PC-9 (cell line): ENCODE measurements at places on chromosomes 5 and 9. TPM values are rescaled to one million over a fixed set of nuclear protein-coding genes. Genes with fewer than 3 reads are reported as not detected.
A peak's percentile ranks its signal among the peaks of the same experiment; 100 is the strongest.

DNA sequence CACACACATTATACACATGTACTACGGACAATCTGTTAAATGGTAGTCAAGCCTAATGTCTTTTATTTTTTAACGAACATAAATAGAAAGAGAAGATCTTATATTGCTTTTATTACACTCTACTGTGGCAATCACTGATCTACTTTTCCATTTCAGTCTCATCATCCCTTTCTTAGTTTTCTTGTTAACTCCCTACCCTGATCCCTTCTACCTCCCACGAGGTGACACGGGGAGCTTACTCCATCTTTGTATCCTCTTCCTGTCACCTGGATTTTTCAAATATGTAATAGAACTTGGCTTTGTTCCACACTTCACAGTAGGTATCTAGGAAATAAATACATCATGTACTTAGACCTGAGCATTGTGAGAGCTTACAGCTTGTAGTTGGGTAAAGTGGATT lies 211.0 kb downstream of the PIK3R1 start:
- no peak for DNase-seq

DNA sequence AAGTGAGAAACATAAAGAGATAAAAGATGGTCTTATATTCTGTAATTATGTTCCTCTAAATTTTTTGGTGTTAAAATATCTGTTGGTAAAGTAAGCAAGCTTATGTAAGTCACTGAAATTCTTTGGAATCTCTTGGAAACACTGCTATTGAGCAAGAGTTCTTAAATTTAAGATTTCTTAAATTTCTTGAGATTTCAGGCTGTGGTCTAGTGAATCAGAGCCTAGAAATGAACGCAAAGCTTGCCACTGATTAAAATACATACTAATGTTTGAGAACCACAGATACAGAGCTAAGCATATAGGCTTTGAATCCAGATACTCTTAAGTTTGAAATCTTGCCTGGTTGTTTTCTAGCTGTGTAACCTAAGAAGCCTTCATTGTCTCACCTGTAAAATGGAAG lies 133.4 kb downstream of the TRPM3 start:
- no peak for DNase-seq

DNA sequence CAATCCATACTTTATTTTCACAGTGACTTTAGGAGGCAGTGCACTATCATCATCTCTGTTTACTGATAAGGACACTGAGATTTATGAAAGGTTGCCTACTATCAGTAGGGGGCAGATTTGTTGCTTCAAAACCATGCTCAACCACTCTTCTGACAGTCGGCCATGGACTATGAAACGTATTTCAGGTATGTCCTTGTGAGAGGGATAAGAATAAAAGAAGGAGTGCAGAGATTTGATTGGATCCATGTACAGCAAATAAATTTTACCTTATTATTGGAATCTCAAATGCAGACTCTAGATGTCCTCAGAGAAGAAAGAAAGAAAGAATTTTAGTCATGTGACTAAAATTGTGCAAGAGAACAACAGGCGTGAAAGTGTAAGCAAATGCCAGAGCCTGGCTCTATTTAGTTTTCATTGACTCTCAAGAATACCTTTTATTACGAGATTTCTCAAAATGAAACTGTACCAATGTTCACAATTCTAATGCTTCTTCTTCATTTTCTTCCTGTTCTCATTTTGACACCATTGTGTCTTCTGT lies 296.6 kb upstream of the RASA1 start:
- no peak for DNase-seq

DNA sequence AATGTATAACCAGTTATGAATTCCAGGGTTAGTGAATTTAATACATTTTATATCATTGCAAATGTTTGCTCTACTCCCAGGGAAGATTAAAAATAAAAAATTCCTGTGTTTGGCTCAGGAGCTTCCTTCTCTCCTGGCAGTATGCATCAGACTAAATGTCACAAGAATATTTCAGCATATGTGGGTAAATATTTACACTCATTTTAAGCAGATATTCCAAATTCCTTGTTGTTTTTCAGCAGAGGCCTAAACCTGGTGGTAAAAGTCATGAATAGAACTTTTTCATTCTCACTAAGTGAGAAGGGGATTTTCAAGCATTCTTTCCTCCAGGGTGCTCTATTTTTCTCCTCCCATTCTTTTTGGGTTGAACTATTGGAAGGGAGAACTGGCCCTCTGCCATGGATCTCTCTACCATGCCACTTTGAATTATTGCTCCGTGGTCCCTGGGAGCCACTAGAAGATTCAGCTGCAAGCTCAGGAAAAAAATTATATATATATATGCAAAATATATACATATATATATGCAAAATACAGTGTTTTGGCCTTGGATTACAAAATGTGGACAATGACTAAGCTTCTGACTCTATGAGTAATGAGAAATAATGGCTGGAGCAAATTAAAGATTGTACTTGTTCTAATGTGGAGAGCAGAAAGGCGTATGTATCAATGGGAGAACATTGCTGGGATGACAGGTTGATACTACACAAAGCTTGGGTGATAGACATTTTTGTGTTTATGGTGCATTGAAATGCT lies 180.6 kb upstream of the PAPPA start:
- no peak for DNase-seq

The EQTN gene
- total RNA-seq: not detected in 2 replicates

- DNase-seq: no peak
Observed at GRCh38 chr5:15680455-15680854, 180.5 kb downstream of the FBXL7 start.

The GRAMD2B gene
- total RNA-seq: 10.0 and 11.7 TPM in 2 replicates

The LAMC3 gene
- total RNA-seq: 0.38 and 0.41 TPM in 2 replicates

DNA sequence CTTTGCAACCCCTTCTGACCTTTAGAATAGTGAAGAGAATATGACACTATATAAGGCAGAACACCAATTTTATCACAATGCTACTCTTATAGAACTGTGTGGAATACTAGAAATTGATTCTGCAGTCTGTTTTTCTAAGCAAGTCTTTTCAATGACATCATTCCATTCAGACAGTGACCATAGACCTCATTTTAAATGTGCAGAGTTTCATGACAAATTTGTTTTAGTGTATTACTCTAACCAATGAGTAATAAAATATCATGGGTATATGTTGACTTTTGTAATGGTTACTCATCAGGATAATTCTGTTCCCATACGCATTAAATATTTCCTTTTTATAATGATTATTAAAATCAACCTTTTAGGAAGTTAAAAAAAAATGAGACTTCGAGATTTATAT lies 219.9 kb downstream of the COX7C start:
- DNase-seq: no peak

DNA sequence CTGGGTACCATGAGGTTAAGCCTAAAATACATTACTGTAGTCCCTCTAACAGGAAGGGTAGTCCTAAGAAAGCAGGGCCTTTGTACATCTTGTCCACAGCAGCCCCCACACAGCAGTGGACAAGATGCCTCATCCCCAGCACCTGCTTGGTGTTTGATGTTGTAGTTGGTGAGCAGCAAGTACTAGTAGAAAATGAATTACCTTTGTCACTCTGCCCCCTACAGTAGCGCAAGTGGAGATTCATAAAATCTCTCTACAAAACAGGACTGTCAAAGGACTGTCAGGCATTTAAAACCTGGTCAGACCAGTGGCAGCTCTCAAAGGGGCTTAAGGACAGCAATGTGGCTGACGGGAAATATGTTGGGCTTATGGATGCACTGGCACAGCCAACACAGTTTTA lies 122.5 kb downstream of the TMEM174 start:
- DNase-seq: no peak

The ANKRD18B gene
- 4.6 and 6.9 TPM in 2 replicates for total RNA-seq

The PDE8B gene
- total RNA-seq: 1.7 and 1.8 TPM in 2 replicates

The PRSS3 gene
- total RNA-seq: 1.0 and 1.6 TPM in 2 replicates

The PDE6A gene
- 0.35 and 0.50 TPM in 2 replicates for total RNA-seq

The GNPDA1 gene
- 46.5 and 54.1 TPM in 2 replicates for total RNA-seq

GRCh38 chr5:177366528-177367322 lies 9.0 kb downstream of the RGS14 start:
- DNase-seq: peak; percentile 49

DNA sequence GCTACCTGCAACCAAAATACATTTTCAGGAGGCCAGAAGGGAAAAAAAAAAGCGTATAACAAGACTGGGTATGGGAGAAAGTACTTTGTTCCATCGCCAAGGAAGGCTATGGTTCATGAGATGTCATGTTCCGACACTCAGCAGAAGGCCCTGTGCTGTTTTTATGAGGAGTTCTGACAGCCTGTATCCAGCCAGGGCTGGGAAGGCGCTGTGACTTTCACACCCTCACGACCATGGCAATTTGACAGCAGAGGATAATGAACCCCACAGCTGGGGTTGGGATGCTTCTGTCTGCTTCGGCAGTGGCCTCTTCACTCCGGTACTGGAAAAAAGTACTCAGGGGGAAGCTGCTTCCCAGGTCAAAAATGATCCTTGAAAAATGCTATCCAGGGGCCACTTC lies 154.4 kb downstream of the PRELID2 start:
- DNase-seq: no peak

DNA sequence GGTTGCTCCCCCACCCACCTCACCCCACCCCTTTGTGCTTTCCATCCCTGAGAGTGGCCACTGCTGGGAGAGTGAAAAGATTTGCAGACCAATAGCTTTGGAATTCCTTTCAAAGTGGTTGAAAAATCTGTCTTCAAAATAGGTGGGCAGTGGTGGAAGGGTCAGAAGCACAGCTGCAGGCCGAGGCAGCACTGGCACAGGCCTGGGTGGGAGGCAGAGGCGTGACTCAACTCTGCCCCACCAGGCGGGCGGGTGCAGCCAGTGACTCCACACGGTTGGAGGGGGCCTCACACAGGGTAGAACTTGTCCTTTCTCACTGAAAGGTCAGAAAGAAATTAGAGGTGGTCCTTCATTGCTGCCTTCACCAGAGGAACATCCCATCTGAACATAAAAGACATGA lies 214.9 kb upstream of the TBCA start:
- no peak for DNase-seq

DNA sequence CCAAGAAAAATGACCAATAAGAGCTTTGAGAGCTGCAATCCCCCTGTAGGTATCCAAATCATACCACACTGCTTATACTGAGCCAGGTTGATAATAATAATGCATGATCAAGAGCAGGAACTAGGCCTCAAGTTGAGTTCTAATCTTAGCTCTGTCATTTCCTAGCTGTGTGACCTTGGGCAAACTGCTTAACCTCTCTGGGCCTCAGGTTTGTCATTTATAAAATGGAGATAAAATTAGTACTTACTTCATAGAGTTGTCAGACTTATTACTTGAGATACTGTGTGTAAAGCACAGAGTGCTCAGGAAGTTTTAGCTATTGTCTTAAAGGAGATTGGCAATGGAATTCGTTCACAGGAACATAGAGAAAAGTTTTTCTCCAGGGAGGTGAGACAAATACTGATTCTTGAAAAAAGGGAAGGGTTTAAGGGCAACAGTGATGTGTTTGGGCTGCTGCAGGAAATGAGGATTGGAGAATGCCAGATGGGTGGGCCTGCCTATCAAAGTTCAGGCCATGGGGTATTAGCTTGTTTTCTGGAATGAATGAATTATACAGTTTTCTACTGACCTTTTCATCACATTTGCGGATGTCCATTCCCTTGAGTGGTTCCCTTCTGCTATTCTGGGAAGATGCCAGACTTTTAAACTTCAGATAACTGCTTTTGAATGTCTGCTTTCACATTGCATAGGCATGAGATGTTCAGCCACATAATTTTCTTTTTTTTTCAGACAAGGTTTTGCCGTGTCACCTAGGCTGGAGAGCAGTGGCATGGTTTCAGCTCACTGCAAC lies 10.2 kb upstream of the ATP6V0E1 start:
- DNase-seq: no peak

The GPRIN1 gene
- total RNA-seq: 7.2 and 11.0 TPM in 2 replicates

DNA sequence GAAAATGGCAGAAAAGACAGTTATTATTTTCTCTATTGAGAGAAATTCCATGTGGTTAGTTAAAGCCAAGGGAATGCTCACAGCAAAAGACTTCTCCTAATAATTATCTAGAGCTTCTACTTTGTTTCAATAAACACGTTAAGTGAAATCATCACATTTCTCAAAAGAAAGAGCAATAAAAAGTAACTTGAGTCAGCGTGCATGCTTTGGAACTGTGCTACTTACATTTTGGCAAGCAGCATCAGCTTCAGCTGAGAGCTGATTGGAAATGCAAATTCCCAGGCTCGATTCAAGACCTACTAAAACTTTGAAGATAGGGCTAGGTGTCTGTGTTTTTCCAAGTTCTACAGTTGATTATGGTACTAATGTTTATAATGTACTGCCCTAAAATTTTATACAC lies 132.1 kb downstream of the CDH18 start:
- DNase-seq: no peak

DNA sequence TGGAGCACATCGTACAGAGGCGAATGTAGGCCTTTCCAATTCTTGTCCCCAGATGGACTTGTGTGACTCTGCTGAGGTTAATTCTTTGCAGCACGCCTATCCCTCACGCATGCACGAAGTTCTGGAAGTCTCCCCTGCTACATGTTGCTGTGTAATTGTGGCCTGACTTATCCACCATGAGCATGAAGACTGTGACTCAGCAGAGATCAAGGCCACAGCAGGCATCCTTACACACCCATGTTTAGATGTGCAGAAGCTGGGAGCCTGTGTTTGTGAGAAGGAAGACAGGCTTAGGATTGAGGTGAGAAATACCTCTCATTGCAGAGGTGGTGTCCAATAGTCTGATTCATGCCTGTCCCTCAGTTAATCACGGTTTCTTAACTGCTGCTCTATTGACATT lies 135.6 kb downstream of the ICE1 start:
- DNase-seq: no peak

The LMNB1 gene
- 103 and 117 TPM in 2 replicates for total RNA-seq

DNA sequence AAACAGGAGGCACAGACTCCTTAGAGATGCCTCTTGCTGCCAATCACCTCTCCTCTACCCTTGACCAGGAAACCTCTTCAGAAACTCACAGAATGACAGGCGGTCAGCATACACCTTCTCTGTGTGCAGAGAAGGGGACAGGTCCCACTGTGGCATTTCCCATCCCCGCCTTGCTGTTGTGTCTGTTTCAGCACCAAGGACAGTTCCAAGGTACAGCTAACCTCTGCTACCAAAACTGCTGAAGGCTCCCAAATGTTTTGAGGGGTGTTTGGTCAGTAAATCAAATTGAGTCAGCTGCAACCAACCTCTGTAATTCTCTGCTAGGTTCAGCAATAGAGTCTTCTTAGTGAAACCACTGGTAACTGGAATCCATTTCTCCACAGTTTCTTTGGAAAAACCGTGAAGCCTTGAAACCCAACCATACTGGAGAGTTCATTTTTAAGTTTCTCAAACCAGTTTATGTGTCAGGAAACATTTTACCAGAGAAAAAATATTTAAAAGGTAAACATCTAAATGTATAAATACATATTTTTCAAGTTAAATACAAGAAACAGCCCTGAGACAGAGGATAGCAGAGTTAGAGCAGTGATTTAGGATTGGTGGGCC lies 122.0 kb downstream of the DRD1 start:
- DNase-seq: peak; percentile 37

The GLRA1 gene
- total RNA-seq: not detected in 2 replicates

- DNase-seq: no peak
Observed at GRCh38 chr9:113350937-113351336, 1.6 kb downstream of the BSPRY start.

The C5orf22 gene
- 35.2 and 46.7 TPM in 2 replicates for total RNA-seq

- DNase-seq: no peak
Observed at GRCh38 chr5:65382582-65382981, 99.1 kb downstream of the ADAMTS6 start.

- no peak for DNase-seq
Observed at GRCh38 chr5:83312663-83313062, 158.9 kb upstream of the VCAN start.

The CDKN2A gene
- 282 and 404 TPM in 2 replicates for total RNA-seq

- no peak for DNase-seq
Observed at GRCh38 chr9:79572032-79572607, 355 bp downstream of the TLE4 start.
